ENCODE measurements at places on chromosomes 4 and X.

- DNase-seq: peak; percentile 53
Measured at GRCh38 chrX:9312922-9313867, 151.7 kb upstream of the TBL1X start.

DNA sequence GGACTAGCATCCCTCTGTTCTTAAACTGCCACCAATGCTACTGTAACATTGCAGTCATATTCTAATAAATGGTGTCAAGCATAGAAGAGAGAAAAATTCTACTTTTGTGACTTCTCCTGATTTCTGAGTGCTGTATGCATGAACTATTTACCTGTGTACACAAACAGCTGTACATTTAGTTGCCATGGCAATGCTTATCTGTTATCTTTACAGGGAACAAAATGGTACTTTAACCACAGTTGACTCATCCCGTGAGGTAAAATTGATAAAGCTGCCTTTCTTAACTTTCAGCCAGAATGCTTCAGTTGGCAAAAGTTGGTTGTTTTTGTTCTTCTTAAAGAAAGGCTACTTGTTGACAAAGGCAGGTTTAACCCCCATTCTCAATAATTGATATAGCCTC, 587.5 kb upstream of the MAGEB2 start:
- DNase-seq: no peak

- DNase-seq: no peak
Measured at GRCh38 chr4:13833171-13833804, 205.8 kb upstream of the BOD1L1 start.

DNA sequence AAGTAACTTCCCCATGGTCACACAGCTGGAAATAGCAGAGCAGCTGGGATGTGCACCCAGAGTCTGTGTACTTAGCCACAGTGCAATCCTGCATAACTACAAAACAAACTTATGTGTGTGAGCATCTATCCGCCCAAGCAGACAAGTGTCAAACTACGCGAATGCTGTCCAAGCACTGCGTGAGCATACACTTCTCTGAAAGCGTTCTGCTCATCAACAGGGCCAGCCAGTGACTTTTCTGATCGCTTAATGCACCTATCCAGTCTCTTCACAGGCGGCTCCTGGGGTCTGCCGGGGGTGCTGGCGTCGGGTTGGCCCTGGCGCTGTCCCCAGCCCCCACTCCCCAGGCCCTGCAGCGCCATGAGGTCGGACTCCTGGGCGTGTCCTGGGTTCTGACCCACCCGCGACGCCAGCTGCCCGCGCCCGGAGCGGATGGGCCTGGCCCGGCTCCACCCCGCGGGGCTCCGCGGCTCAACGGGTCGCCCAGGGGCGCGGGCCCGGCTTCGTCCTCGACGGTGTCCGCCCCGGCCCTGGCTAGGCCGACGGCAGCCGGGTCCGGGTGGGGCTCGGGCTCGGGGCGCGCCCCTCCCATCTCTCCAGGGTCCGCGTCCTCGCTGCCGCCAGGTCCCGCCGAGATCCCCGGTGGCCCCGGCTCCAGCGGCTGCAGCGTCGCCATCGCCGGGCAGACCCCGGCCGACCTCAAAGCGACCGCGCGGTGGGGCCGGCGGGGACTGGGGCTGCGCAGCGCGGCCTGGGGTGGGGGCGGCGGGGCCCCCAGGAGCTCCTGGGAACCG, 1.3 kb upstream of the ZNF141 start:
- DNase-seq: no peak

GRCh38 chr4:76981644-76982043, 32.1 kb downstream of the SEPTIN11 start:
- no peak for DNase-seq

GRCh38 chr4:3346146-3346545, 53.3 kb downstream of the RGS12 start:
- no peak for DNase-seq

DNA sequence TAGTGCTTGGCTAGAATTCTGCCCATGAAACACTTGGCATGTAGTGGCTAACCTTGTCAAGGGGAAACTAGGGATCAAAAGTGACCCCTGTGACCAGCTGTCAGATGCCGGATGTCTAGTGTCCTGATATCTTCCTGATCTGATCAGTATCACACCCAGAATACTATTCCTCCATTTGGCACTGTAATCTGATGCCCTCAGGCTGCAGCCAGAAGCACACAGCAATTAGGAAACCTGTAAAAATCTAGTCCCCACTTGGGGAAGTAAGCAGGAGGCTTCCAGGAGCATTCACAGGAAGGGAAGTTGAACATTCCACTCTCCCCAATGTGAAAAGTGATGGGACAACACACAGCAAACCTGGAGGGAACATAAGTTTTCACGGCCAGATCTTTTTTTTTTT, 125.1 kb downstream of the HS6ST2 start:
- no peak for DNase-seq

DNA sequence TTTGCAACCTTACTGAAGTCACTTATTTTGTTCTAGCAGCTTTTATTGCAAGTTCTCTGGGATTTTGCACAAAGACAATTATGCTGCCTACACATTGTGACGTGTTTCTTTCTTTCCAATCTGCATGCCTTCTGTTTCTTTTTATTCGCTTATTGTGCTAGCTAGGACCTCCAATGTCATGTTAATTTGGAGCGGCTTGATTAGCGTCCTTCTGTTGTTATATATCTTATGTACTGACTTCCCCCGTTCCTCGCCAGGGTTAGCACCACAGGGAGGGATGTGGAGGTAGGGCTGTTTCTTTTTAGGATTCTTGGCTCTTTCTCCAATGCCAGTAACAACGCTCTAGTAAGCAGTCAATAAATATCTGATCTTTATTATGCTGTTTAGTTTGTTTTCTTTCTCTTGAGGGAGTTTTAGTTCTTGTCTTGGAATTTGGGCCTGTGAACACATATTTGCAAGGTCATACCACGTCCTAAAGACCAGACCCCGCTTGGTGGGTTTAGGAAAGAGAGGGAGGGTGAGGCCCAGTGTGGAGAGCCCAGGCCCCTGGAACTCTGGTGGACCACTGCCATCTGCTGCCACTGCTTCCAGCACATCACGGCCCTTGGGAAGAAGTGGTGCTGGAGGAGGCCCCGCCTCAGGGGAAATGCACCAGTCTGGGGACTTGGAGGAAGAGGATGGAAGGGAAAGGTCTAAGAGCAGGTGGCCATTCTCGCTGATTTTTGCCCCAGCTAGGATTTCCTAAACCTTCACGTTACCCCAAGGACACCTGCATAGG, 129.1 kb downstream of the TRIML1 start:
- DNase-seq: no peak

- no peak for DNase-seq
Measured at GRCh38 chr4:133839326-133839725, 362.3 kb downstream of the PABPC4L start.

GRCh38 chrX:133544778-133545177, 129.5 kb upstream of the GPC4 start:
- no peak for DNase-seq
